ENCODE measurements at places on chromosomes 7 and 10.

DNA sequence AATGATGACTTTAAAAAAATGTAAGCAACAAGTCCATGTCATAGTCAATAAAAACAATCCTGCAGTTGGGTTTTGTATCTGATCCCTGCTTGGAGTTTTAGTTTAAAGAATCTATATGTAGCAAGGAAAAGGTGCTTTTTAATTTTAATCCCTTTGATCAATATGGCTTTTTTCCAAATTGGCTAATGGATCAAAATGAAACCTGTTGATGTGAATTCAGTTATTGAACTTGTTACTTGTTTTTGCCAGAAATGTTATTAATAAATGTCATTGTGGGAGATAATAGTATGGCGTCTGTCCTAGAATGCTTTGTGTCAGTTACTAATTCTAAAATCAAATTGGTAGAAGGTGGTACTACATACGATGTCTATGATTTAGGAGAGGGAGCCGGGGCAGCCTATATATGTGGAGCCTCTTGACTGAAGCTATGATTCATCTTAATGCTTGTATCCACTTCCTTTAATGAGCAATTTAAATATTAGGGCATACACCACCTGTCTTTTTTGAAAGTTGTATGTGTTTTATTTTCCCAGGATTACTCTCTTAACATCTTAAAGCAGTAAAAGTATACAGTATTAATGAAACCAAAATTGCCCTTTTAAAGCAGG lies 10.3 kb upstream of the PBLD start:
- DNase-seq = no peak

DNA sequence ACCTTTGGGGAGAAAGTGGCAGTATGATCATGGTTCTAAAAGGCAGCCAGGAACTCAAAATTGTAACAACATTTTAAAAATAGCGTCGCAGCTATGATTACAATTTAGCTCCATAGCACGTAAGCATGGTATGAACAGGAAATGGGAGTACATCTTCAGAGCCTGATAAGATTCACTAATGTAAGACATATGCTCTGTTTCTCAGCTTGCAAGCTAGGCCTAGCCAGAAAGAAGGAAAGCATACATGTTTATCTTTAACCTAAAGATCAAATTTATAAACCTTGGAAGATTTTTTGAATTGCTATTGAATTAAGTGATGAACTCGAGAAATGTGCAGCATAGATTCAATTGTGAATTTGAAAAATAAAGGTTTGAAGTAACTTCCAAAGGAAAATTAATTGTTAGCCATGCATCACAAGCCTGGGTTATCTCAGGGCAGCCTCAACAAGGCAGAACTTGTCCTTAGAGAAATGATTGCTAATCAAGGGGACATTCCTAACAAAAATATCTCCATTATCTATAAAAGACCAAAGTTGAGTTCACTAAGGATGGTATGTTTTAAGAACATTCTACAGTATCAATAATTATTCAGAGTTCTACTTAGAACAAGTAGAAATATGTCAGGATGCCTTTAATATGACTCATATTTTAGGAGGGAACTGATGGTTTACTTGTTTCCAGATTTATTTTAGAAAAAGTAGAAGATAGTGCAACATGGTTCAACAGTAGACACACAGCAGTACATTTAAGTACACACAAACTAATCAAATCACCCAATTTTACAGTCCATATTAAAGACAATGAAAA lies 38.8 kb upstream of the SEPTIN7 start:
- no peak for DNase-seq

DNA sequence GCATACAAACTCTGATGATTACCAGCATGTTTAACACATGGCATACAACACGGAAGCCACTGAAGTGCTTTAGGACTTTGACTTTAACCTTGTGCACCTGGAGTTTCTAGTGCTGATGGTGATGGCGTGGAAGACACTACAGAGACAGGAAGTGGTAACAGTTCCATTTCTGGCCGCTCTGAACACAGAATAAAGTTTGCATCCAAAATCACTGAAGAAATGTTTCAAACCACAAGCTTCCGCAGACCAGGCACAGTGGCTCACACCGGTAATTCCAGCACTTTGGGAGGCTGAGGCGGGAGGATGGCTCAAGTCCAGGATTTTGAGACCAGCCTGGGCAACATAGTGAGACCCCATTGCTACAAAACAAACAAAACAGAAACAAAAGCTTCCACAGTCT lies 40.3 kb upstream of the TNPO3 start:
- no peak for DNase-seq

GRCh38 chr7:135349746-135350145 lies 116.1 kb downstream of the STRA8 start:
- no peak for DNase-seq

DNA sequence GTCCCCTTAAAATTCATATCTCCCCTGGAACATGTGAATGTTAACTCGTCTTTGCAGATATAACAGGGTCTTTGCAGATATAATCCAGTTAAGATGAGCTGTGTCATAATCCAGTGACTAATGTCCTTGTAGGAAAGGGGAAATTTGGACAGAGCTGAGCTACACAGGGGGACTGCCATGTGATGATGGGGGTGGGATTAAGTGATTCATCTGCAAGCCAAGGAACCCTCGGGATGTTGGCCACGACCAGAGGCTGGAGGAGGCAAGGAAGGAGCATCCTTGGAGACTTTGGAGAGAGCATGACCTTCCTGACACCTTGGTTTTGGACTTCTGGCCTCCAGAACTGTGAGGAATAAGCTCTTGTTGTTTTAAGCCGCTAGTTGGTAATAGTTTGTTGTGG lies 153.9 kb upstream of the PCBD1 start:
- DNase-seq = no peak

DNA sequence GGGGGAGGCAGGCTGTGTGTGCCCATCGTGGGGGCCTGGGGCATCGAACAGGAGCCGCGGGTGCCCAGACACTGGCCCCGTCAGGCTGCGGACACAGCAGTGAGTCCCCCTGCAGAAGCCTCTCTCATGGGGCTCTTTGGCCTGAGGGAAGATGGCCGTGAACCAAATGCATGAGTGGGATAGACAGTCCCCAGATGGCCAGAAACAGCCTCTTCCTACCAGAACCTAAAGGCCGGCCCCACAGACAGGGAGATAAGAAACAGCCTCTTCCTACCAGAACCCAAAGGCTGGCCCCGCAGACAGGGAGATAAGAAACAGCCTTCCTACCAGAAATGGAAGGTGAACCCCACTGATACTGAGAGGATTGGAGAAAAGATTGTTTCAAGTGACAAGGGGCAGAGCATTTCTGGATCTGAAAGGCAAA lies 16.6 kb downstream of the IDI2 start:
- DNase-seq = no peak

GRCh38 chr7:98242934-98243333 lies 9.1 kb downstream of the TECPR1 start:
- no peak for DNase-seq

- no peak for DNase-seq
Measured at GRCh38 chr7:133207687-133208086, 45.2 kb upstream of the EXOC4 start.

GRCh38 chr10:17244700-17245365 lies 16.8 kb downstream of the VIM start:
- DNase-seq = no peak

DNA sequence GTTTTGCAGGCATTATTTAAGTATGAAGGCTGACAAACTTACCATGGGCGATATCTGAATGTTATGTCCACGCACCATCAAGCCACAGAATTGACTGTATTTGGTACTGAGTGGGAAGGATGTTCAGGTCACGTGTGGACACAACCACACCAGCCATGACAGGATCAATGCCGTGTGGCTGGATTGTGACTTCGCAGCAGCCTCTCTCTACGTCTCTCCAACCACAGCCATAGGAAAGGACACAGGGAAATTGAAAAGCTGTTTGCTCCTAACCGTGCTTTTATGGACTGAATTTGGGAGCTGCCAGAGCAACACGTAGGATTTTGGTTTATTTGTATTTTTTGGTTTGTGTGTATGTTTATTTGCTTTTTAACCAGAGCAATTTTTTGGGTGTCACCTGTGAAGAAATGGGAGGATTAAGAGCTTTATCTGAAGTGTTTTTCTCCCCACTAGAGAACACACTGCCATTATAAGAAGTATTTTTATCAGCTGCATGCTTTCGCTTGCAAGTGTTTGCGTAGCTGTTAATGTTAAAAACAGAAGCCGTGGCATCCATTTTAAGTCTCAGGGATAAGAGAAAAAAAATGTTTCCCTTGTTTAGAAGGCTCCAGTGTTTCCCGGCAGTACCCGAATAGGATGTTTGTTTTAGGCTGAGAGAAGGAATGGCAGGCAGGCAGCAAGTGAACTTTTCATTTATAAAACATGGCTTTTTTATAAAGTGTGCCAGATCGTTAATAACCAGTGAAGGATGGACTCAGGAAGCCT lies 401.1 kb upstream of the NFE2L3 start:
- no peak for DNase-seq

DNA sequence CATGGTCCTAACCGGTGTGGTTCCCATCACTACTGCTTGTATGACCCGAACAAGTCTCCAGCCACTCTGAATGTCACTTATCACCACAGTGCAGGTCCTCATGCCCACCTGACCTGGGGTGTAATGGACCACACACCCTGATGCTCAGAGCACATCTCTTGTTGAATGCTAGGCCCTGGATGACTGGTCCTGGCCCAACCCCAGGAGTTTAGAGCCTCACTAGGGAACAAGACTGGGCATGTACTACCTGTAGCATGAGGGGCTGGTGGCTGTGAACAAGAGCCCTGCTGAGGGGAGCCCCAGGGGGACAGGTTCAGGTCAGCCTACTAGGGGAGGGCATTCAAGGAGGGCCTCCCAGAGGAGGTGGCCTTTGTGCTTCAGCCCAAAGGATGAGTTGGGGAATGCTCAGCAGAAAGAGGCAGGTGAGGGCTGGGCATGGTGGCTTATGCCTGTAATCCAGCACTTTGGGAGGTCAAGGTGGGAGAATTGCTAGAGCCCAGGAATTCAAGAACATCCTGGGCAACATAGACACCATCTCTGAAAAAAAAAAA lies 31.2 kb downstream of the ZMIZ1 start:
- no peak for DNase-seq

DNA sequence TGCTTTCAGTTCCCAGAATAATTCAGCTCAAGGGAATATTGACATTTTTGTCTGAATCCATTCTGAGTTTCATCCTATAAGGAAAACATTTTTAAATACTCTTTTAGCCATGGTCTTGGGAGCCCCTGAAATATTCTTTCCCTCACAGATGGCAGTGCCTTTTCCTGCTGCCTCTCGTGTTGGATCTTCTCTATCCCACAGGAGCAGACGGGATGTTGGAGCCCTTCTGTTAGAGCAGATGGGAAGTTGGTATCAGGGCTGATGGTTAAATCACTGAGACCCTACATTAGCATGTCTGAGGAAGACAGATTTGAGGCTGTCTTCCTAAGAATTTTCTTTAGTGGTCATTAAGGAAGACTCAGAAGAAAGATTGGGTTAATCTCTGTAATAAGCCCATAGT lies 737.8 kb downstream of the LRMDA start:
- DNase-seq = no peak

GRCh38 chr7:24727154-24728120 lies 29.8 kb downstream of the GSDME start:
- no peak for DNase-seq

- DNase-seq = peak; percentile 33
Measured at GRCh38 chr10:33224251-33224965, 110.1 kb downstream of the NRP1 start.

DNA sequence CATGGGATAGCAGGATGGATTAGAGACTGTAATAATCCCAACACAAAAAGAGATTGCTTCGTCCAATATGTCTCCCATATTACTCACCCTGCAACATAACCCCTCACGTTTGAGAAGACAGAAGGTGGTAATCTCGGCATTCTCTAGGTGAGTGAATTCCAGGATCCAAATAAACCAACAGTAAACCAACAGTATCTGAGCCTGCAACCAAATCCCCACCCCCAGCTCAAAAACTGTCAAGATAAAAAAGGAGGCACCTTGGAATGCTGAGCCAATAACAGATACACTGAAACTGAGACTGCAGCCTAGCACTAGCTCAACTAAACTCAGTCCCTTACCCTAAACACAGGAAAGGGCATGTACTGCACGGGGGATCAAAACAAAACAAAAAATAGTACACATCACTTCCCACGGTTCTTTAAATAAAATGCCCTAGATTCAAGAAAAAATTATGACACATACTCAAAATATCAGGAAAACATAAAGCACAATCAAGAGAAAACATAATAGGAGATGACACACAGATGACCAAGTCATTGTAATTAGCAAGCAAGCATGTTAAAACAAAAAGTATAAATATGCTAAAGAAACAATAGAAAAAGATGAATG lies 28.0 kb downstream of the IPMK start:
- peak; percentile 57 for DNase-seq

GRCh38 chr10:31875608-31876007 lies 53.0 kb downstream of the ARHGAP12 start:
- no peak for DNase-seq

DNA sequence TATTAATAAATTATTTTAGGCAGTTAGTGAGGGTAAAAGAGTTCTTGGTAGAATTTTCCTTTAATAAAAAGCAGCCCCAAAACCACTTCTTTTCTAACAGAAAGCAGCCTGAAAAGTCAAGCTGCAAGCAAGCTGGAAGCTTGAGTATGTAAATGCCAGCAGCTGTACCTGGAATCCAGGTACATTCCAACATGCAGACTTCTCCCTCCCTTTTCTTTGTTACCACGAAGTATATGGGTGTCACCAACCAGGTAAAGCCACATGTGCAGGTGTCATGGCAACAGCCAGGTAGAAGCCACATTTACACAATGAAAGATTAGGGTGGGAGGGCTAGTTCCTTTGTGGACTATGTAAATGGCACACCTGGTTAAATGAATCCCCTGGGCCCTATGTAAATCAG lies 114.6 kb downstream of the EPC1 start:
- peak; percentile 64 for DNase-seq

DNA sequence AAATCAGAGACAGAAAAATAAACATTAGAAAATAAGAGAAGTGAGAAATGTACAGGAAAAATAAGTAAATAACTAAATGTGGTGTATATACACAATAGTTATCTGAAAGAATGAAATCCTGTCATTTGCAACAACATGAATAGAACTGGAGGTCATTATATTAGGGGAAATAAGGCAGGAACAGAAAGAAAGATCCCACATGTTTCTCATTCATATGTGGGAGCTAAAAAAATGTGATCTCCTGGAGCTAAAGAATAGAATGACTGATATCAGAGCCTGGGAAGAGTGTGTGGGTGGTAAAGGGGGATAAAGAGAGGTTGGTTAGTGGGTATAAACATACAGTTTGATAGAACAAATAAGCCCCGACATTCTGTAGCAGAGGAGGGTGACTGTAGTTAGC lies 27.3 kb downstream of the PLXDC2 start:
- no peak for DNase-seq

- DNase-seq = no peak
Measured at GRCh38 chr7:134477954-134478353, 19.1 kb upstream of the AKR1B1 start.

DNA sequence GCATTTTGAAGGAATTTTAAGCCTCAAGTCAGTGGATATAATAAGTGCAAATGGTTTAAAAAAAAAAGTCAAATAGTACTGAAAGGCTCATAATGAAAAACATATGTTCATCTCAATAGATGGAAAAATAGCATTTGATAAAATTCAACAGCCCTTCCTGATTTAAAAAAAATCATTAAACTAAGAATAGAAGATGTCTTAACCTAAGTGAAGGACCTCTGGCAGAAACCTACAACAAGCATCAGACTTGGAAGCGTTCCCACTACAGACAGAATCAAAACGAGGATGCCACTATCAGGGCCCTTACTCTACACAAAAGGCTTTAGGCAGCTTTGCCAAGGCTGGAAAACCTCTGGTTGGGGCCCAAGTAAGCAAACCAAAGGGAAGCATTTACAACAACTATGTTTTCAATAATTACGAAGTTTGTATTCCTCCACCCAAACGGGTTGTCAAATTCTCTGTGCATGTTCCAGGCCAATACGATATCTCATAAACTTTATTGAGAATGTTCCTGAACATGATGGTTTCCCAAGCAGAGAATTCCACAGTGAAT lies 45.1 kb downstream of the CYTH3 start:
- DNase-seq = no peak
